ENCODE measurements at places on chromosomes 2 and 18. TPM values are rescaled to one million over a fixed set of nuclear protein-coding genes. Genes with fewer than 3 reads are reported as not detected.

- H3K27ac ChIP-seq = no peak overlapping the region
- DNase-seq = no peak
- H3K27me3 ChIP-seq = no peaks in the 10 kb centered on the region
- H3K36me3 ChIP-seq = no peaks in the 10 kb centered on the region
- H3K4me3 ChIP-seq = no peak overlapping the region
Observed at GRCh38 chr18:43634994-43635393, 357.7 kb upstream of the SYT4 start.

- H3K27me3 ChIP-seq = no peaks in the 10 kb centered on the region
- no peak for DNase-seq
- H3K27ac ChIP-seq = peak overlapping the region; percentile 11
- no peaks in the 10 kb centered on the region for H3K4me1 ChIP-seq
Observed at GRCh38 chr2:157260533-157261198, 3.2 kb downstream of the GALNT5 start.

The MC5R gene
- total RNA-seq = not detected

The COL3A1 gene
- total RNA-seq = 98.6 TPM

The C2orf78 gene
- total RNA-seq = not detected

The ITGA4 gene
- total RNA-seq = 6.7 TPM

The ZNF385B gene
- total RNA-seq = 3.4 TPM

The RPRM gene
- not detected for total RNA-seq

GRCh38 chr18:13623348-13623747, 103.0 kb downstream of the FAM210A start:
- no peak overlapping the region for H3K27ac ChIP-seq
- DNase-seq = no peak
- H3K4me3 ChIP-seq = no peak overlapping the region
- H3K27me3 ChIP-seq = no peaks in the 10 kb centered on the region
- no peaks in the 10 kb centered on the region for H3K36me3 ChIP-seq

The SNORC gene
- 9.2 TPM for total RNA-seq

GRCh38 chr2:53768242-53768542, 588 bp downstream of the CHAC2 start:
- no peak for DNase-seq
- no peaks in the 10 kb centered on the region for H3K27me3 ChIP-seq
- peak overlapping the region; percentile 71 for H3K27ac ChIP-seq
- no peaks in the 10 kb centered on the region for H3K36me3 ChIP-seq
- peak overlapping the region; percentile 59 for H3K4me3 ChIP-seq

DNA sequence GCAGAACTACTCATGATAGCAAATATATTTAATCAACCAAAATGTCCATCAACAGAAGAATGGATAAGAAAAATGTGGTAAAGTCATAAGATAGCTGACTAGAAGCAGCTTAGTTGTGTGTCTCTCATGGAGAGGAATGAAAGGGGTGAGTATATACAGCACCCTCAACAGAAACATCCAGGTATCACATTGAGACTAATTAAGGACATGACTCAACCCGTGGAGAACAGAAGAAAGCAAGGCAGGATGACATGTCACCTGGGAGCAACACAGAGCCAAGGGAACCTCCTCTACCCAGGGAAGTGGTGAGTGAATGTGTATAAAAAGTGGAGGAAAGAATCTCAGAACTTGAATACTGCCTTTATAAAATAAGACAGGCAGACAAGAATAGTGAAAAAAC, 1695.0 kb upstream of the CELF4 start:
- H3K27me3 ChIP-seq = no peaks in the 10 kb centered on the region
- H3K36me3 ChIP-seq = no peaks in the 10 kb centered on the region
- no peak for DNase-seq
- H3K27ac ChIP-seq = no peak overlapping the region
- H3K4me1 ChIP-seq = no peaks in the 10 kb centered on the region

The SALL3 gene
- not detected for total RNA-seq

- H3K27ac ChIP-seq = no peak overlapping the region
- H3K4me3 ChIP-seq = no peak overlapping the region
- DNase-seq = no peak
- no peaks in the 10 kb centered on the region for H3K36me3 ChIP-seq
- no peaks in the 10 kb centered on the region for H3K4me1 ChIP-seq
Observed at GRCh38 chr2:1598041-1598710, 146.1 kb downstream of the PXDN start.

The MOGAT1 gene
- total RNA-seq = 0.98 TPM

GRCh38 chr2:102040229-102040628, 48.5 kb downstream of the IL1R2 start:
- H3K27me3 ChIP-seq = no peaks in the 10 kb centered on the region
- no peaks in the 10 kb centered on the region for H3K4me1 ChIP-seq
- H3K36me3 ChIP-seq = no peaks in the 10 kb centered on the region

The RELCH gene
- total RNA-seq = 33.0 TPM

DNA sequence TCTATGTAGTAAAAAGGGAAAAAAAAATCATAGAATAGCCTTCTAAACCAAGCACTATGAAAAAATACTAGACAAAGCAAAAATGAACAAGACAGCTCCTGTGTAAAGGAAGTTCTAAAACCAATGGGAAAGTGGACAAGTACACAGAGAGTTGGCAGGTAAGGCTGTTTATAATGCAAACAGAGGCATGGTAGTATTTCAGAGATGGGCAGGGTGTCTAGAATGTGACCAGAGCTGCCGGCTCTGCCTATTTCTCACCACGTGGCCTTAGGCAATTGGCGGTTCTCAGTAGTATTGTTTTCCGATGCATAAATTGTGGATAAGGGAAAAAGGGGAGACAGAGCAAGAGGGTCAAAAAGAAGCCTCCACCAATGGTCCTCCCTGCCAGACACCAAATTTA, 173.6 kb downstream of the ANKRD30B start:
- no peak for DNase-seq
- no peaks in the 10 kb centered on the region for H3K36me3 ChIP-seq
- no peak overlapping the region for H3K4me3 ChIP-seq
- H3K27me3 ChIP-seq = no peaks in the 10 kb centered on the region
- H3K4me1 ChIP-seq = no peaks in the 10 kb centered on the region

The DLX1 gene
- not detected for total RNA-seq

Data from breast epithelium (tissue), 4 donors.